MV-4-11 (cell line): ENCODE measurements at places on chromosomes 12 and 14.

GRCh38 chr12:109296431-109296830 is 12.7 kb downstream of the FOXN4 start:
- no peak for DNase-seq

GRCh38 chr14:66501592-66501991 is 6.4 kb upstream of the GPHN start:
- no peak for DNase-seq

GRCh38 chr12:52445876-52446275 is 6.1 kb downstream of the KRT6B start:
- DNase-seq = no peak

GRCh38 chr12:2374092-2374906 is 321.5 kb downstream of the CACNA1C start:
- DNase-seq = no peak

DNA sequence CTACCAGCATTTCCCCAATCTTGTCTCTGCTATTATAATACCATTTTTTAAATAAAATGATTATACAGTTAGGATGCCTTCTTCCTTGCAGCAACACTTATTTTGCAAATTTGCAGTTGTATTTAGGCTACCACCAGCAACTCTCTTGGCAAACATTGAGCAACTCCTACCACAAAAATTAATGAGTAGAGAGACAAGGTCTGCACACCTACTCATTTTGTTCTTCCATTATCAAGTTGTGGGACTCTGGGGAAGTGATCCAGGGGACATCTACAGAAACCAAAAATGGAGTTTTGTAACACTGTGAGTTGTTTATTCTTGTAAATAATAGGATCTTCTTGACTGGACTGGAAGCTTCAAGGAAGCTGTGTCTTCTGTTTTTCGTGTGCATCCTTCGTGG is 38.6 kb downstream of the DGLUCY start:
- no peak for DNase-seq

DNA sequence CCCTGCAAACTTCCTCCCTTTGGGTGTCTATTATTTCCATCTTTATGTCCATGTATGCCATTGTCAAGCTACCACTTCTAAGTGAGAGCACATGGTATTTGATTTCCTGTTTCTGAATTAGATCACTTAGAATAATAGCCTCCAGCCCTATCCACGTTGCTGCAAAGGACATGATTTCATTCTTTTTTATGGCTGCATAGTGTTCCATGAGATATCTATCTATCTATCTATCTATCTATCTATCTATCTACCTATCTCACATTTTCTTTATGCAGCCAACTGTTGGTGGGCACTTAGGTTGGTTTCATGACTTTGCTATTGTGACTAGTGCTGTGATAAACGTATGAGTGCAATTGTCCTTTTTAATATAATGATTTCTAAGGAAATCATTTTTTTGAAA is 11.2 kb upstream of the MRPL42 start:
- no peak for DNase-seq

GRCh38 chr14:63175531-63175930 is 28.7 kb upstream of the RHOJ start:
- no peak for DNase-seq

DNA sequence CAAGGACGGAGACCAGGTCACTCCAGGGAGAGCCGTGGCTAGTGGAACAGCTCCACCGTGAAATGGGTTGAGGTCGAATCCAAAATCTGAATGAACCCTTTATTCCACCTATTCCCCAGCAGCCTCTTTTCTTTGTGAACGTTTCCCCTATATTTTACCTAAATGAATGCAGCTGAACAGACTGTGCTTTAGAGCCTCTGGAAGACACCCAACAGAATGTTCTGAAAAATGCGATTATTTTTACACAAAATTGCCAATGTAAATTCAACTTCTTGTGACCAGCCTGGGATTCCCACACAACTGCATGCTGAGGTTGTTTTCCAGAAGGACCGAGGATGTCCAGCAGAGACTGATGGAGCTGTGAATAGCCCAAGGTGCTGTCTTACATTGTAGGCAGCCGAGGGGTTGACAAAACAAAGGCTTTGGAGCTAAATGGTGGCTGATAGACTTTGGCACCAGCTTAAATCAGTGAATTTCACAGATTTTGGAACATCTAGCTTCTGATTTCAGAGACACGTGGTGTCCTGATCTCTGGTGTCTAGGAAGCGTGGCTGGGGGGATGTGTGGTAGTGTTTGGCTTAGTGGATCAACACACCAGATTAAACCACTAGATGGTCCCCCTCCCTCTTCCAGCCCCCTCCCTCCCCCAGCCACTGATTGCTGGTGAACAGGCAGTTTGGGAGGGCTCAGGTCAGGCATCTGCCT is 150.4 kb downstream of the ZNF664 start:
- no peak for DNase-seq

DNA sequence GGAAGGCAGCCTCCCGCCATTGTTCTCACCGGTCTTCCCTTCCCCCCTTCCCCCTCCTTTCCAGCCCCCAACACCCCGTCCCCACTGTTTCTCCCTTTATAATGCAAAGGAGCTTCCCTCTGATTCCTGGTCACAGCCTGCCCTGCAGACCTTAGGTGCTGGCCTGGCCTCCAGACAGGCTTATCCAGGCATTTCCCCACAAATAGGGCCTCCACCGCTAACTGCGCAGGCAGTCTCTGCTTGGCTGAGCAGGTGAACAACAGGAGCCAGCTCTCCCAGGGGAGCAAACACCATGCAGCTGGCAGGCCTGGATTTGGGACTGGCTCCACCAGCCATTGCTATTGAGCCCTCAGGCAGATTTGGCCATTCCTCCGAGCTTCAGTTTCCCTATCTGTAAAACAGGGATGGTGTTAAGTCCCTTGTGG is 46.0 kb downstream of the SMIM41 start:
- no peak for DNase-seq

DNA sequence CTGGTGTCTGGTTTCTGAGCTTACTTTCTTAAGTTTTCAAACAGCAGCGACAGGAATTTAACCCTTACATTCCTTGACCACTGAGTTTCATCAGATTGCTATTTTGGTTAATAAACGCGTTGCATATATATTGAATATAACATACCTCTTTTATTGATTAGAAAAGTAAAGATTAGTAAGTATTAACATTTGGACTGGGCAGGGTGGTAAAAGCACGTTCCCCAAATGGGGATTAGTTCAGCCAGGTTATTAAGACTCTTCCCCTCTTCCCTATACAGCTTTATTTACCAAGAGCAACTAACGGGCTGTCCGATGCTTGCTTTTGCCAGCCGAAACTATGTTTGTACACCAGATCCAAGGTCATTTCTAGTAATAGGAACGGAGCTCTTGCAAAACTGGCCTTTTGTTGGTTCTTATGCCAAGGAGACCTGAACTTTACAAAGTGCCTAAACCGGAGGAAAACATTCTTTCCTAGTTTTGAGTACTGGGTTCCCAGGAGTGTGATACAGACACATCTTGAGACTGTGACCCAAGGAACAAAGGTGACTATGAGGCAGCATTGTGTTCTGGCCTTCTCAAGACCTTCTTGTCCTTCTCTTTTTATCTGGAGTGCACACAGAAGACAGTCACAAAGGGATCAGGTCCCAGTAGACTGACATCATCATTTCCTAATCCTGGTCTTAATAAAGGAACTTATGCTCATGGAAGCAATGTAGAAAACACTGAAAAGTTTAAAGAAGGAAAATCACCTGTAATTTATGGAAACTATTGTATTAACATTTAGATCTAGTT is 2.6 kb downstream of the GLRX5 start:
- no peak for DNase-seq

- DNase-seq = no peak
Observed at GRCh38 chr14:59247801-59248584, 59.5 kb downstream of the DAAM1 start.

- DNase-seq = no peak
Observed at GRCh38 chr12:117968826-117969659, at the start of gene KSR2. KSR2 (minus strand) TSS chr12:117968990; CDS start chr12:117968255, 735 bp downstream.

DNA sequence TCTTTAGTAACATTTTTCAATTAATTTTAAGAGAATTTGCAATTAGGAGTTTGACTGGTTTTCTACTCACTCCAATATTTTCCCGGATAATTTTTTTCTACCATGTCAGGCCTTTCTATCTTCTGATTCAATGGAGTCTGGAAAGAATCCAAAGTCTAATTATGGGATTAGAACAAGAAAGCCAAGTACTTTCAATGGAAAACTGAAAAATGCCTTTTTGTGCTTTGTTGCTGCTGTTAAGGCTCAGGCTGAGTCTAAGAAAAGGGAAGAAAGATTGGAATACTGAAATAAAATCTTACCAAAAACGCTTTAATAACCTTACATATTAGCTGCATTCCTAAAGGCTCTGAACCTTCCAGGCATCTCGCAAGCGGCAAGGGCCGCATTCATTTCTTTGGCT is 24.4 kb upstream of the DHRS4 start:
- DNase-seq = no peak

DNA sequence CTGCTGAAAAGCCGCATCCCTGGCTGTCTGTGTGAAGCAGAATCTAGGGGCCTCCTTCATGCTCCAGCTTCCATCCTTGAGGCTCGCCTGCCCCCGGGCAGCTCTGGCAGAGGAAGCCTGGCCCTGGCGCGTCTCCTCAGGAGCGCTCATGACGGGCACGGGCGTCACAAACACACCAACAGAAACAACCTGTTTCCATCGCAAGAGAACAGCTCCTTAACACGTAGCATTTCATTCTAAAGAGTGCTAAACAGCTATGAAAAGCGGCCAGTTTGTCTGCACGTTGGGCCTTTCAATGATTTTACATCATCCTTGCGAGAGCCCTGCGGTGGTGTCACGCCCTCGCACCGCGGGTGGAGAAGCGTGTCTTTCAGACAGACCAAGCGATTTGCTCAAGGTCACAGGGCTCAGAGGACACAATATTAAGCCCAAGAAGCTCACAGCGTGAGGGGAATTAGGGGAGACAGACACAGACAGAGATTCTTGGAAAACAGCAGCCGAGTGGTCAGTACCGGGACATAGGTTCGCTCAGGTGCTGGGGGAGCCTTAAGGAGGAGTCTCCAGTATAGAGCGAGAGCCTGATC is 4.9 kb downstream of the ADGRD1 start:
- DNase-seq = no peak

- no peak for DNase-seq
Observed at GRCh38 chr12:106020736-106021135, 118.0 kb downstream of the NUAK1 start.

- no peak for DNase-seq
Observed at GRCh38 chr14:99571303-99571986, 32.6 kb downstream of the CCDC85C start.

- DNase-seq = no peak
Observed at GRCh38 chr12:59734371-59734770, 138.5 kb downstream of the SLC16A7 start.

- DNase-seq = no peak
Observed at GRCh38 chr12:15056218-15056617, 83.4 kb downstream of the PDE6H start.

DNA sequence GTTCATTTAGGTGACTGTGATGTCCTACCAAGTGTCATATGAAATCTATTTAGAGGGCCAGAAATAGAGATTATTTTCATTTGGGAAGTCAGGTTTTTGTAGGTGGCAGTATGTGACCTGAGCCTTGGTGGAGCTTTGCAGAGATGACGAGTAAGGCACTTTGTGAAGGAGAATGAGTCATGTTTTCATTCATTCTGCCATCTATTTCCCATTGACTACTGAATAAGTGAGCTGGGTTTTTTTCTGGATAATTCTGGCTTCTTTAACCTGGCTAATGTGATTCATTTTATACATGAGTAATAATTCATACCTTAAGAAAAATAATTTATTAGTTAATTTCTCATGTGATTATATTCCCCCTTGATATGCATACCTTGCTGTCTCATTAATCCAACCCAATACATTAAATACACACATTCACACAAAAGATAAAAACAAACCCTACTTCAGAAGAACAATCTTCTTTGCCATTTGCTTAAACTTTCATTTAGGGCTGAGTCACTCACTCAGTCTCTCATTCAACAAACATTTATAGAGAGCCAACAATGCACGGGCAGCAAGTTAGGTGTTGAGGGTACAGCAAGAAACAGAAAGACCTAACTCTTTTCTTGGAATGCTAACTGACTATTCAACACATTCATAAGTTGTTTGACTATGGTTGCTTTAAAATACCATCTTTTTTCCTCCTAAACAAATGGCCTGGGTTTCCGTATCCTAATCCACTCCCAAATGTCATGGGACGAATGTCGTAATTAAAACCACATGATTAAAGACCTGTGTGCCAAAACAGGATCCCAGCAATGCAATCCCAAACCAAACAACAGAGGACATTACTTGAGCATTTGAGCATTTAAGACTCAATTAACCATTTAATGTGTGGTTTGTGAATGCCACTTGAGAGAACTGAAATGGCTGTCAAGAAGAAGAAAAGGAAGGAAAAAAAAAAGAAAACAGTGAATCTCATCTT is 78.0 kb downstream of the KITLG start:
- DNase-seq = no peak

DNA sequence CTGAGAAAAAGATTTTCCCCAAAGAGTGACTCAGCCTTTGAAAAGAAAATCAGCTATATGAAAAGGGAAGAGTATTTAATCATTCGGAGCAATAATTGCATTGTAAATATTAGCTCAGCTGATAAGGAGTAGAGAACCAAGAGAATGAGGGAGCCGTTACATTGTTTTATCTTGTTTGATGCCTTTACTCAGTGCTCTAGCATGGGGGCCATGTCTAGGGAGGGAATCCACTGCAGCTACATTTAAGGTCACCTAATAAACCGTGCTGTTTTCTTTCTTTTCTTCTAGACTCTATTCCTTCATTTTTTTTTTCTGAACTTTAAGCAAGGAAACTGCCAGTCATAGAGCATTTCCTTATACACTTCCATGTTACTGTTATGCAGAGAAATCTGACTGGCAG is 447.0 kb downstream of the DIO2 start:
- DNase-seq = no peak

- DNase-seq = no peak
Observed at GRCh38 chr12:124369055-124369826, 74.3 kb downstream of the RFLNA start.

GRCh38 chr12:110091136-110091711 is 32.9 kb upstream of the IFT81 start:
- DNase-seq = no peak

DNA sequence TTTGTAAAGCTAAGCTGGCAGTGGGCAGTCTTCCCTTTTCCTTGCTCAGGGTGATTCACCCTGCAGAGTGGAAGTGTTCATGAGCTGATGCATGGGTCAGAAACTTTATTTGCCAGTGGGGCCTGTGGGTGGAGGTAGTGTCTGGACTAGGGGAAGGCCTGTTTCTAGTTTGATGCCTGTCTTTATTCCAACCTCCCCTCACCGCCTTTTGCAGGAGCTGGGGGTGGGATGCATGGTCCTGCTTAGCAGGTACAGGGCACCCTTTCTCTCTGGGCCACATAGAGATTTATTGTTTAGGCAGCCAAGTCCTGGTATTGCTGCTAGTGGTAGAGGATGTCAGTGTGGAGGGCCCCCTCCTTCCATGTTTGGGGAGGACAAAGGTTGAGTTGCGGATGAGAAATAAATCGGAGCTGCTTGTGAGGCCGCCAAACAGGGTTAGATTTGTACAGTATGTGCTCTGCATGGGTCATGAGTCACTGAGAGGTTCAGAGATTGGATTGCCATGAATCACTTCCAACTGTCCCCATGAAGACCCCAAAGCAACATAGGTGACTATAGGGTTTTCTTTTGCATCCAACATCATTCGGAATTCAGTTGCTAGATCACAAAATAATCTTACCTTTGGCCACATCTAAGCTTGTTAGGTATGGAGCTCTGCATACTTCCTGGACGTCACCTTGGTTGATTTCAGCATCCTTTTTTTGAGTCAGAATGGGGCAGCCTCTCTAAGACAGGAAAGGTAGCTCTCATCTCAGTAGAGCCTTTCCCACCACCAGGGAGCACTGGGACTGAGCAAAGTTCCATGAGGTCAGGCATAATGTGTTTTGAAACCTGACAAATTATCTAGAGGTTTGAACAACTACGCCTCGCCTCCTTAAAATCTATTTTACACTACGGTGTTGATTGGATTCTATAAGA is 8.8 kb downstream of the SMOC1 start:
- no peak for DNase-seq

- no peak for DNase-seq
Observed at GRCh38 chr12:118727196-118727978, 254.0 kb upstream of the SRRM4 start.
